ENCODE measurements at places on chromosomes 4 and X.

- DNase-seq: peak; percentile 3
These were observed 23.3 kb downstream of the BRCC3 start for GRCh38 chrX:155094468-155095061.

DNA sequence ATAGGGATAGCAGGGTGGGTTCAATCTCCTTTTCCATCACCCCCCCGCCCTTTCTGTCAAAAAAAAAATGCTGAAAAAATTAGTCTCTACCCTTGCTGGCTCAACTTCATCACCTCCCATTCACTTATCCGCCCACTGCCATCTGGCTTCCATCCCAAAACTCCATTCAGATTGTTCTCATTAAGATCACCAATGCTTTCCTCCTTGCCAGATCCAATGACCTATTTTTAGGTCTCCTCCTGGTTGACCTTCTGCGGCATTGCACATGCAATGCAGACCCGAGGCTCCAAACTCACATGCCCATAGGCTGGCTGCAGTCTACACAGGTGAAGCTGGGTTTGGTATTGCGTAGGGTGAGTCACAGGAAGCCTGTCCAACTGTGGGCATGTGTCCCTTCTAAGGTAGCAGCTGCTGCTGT, 21.1 kb upstream of the STIM2 start:
- DNase-seq: peak; percentile 82

GRCh38 chrX:153925739-153926551, at the start of gene ARHGAP4:
TSS of gene ARHGAP4 (minus strand) at chrX:153926264. CDS start at chrX:153926202, 62 bp downstream.
- DNase-seq: no peak

DNA sequence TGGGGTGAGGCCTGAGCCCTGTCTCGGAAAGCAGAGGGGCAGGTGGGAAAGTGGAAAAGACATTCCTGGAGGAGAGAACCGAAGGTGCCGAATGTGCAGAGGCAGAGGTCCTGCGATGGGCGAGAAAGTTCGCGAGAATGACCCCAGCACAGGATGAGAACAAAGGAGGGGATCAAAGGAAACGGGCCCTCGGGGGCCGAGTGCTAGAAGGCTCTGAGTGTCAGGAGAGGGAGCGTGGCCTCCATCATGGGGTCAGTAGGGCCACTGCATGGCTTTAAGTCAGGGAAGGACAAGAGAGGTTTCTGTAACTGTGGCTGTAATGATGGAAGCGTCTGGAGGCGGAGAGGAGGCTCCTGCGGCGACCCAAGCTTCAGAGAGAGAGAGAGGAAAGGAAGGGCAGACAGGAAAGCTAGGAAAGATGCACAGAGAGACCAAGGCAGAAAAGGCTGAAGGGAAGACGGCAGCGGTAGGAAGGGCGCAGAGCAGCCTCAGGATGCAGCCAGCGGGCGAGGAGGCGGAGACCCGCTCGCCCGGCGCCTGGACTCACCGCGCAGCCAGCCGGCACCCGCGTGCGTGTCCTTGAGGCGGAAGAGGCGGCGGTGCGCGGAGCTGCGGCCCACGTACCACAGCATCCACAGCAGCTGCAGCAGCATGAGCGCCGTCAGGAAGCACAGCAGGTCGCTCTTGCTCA, 669 bp downstream of the OTOP1 start:
- peak; percentile 32 for DNase-seq

GRCh38 chr4:133150486-133151340, 1.6 kb downstream of the PCDH10 start:
- peak; percentile 28 for DNase-seq

DNA sequence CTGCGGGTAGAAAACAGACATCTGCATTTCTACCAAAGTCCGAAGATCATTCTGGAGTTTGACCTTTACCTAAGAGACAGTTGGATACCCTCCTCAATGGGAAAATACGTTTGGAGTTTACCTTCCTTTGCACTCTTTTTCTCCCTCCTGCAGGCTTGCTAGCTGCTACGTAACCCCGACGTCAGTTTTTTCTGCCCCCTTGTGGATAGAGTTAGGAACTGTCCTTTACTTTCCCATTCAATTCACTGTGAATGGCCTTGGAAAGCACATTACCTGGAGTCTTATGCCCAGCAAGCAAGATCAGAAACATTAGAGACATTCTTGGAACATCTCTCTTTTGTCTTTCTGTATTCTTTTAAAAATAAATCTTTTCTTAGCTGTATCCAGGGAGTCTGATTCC, 250.7 kb downstream of the NAP1L3 start:
- peak; percentile 38 for DNase-seq

DNA sequence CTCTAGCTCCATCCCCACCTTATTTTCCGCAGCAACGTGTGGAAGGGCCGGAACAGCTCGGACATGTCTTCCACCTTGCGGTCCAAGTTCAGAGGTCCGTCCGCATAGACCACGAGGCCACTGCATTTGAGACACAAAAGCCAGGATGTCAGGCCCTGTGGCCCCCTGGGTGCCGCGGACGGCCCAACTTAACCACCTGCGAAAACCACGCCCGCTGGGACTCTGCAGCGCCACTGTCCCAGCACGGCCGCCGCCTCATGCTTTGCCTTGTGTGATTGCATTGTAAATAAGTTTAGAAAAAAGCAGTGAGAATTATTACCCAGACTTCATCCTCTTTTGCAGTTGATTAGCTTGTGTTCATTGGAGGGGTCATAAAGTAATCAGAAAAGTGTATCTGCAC, 58.2 kb upstream of the MXD4 start:
- no peak for DNase-seq

DNA sequence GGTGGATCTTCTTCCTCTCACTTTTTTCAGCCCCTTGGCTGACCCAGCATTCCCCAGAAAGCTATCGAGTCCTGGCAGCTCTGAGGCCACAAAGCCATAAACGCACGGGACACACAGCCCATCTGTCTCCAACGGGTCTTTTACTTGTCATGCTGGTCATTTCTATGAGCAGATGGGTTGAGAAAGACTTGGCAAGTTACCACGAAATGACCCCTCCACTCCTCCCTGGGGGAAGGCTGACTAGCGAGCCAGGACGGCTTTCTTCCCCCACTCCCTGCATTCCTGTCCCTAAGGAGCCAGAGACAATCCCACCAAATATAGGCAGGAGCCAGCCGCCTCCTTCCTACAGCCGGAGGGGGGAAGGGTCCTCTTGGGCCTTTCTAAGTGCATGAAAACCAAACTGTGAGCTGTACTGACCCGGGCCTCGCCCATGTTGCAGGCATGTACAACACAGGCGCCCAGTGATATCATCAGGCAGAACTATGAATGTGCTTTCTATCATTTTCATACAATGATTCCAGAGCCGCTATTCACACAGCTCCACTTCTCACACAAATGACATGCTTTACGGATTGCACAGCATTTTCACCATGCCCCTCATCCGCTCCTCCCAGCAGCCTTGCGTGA, 28.6 kb downstream of the AFAP1 start:
- peak; percentile 94 for DNase-seq

DNA sequence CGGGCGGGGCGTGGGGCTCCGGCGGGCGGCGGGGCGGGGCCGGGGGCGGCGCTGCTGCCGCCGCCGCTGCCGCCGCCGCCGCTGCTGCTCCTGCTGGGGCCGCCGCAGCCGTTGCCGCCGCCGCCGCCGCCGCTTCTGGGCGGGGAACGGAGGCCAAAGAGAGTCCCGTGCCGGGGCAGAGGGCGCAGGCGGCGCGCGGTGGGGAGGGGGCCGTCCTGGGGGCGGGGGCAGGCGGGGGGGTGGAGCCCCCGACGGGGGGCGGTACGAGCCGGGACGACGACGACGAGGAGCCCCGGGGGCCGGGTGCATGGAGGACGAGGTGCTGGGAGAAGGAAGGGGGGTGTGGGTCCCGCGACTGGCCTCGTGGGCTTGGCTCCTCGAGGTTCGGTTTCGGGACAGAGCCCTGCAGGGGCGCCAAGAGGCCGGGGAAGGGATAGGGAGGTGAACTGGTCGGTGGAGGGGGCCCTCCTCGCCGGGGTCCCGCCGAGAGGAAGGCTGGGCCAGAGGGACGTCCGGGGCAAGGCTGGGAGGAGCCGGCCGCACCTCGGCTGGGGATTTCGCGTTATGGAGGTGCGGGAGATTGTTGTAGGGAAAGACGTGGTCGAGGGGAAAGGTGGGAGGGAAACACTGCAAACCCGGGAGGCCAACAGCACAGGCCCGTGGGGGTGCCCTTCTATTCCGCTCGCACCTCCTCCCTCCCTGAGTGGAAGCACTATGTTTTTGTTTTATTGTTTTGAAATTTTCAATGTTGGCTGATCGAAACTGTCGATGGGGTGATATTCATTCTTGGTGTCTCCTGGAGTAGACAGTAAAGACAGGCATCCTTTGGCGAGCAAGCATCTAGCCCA, 1.9 kb downstream of the BCORL1 start:
- no peak for DNase-seq

Data from NCI-H524 (cell line).